Left renal pelvis (tissue), 4 donors: ENCODE measurements at places on chromosomes 6 and 20. TPM values are rescaled to one million over a fixed set of nuclear protein-coding genes. Genes with fewer than 3 reads are reported as not detected.

DNA sequence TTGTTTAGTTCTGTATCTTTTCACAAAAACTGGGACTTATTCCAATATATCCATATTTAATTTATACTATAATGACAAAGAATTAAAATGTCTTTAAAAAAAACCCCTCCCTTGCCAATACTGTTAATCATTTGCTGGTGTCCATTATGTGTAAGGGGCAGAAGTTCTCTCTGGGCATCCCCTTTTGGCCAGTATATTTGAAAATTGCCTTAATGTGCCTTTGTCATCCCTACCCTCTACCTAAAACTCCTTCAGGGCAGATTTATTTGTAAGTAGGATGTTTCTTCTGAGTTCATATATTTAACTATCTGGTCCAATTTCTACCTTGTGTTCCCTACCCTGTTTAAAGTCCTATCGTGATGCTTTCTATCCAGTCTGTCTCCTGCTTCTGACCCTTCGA, 62.9 kb downstream of the ARHGAP18 start:
- DNase-seq = no peak

GRCh38 chr20:47466213-47466612, 35.5 kb upstream of the NCOA3 start:
- DNase-seq = no peak

DNA sequence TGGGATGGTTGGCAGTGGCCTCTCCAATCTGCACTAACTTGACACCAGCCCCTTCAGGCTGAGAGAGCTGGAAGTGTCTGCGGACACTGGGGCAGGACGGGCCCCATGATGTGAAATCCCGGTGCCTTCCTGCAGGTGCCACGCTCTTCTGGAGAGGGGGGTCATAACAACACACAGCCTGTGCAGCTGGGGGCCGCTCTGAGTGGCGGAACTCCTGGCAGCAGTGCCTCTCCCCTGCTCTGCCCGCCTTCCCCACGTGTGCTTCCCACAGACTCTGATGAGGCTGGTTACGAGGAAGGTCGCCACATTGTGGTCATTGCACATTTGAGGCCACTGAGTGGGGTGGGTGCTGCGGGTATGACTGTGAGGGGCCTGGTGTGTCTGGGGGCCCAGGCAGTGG, 145.2 kb downstream of the DTNBP1 start:
- no peak for DNase-seq

The TBXT gene
- not detected for polyA plus RNA-seq

The GPLD1 gene
- polyA plus RNA-seq = 3.9 TPM
